ENCODE measurements at places on chromosomes 16 and 17. TPM values are rescaled to one million over a fixed set of nuclear protein-coding genes. Genes with fewer than 3 reads are reported as not detected.

BEAN1 gene
- total RNA-seq, result 0.13 TPM

ABCC12 gene
- not detected for total RNA-seq

CACNA1H gene
- total RNA-seq, result 35.9 TPM

KRT222 gene
- 3.4 TPM for total RNA-seq

RBFOX1 gene
- total RNA-seq, result 0.19 TPM

DNA sequence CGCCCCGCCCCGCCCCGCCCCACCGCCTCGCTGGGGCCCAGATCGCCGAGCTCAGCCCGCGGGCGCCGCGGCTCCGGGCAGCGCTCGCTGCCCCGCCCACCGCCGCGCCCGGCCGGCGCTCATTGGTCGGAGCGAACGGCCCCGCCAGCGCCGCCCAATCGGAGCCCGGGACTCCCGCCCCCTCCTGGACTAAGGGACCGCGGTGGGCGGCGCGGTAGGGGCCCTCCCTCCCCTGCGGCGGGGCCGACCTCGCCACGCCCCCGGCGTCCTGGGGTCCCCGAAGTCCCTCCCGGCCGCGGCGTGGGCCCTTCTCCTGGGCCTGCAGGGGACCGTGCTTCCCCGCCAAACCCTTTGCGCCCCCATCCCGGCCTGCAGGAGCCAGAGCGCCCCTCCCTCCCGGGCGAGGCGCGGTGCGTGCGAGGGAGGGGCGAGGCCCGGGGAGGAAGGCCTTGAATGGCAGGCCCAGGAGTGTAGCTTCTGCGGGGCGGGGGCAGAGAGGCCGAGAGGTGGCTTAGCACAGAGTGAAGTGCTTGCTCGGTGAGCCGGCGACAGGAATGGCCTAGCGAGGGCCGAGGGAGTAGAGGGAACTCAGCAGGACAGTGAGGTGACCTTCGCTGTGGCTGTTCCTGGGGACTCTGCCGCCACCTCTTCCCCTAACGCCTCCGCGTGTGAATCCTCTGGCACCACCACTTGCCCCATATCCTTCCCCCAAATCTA, at the start of gene CAMKK1:
CAMKK1 (minus strand) TSS at position 51 of the 717 bp plus-strand sequence. CDS start 7,366 bp downstream, outside the sequence.
- H3K27ac ChIP-seq, result peak within 1 kb of the TSS; percentile 45
- H3K36me3 ChIP-seq, result no peaks in the 10 kb centered on the region
- peak; percentile 91 for DNase-seq

DNA sequence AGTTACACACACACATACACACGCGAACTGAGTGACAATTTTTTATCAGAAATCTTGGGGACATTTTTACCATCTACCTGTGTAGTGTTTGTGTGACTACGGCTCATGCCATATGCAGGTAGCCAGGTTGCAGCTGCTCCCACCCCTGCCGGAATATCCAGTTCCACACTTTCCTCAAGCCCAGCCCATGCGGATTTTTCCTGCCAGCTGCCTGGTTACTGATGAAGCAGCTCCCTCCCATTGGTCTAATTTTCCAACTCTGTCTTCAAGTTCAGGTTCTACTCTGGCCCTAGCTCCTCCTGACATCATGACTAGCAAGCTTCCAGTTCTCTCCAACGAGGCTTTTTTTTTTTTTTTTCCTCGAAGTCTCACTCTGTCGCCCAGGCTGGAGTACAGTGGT, 4.8 kb downstream of the GSG1L2 start:
- no peak for DNase-seq
- H3K36me3 ChIP-seq, result no peaks in the 10 kb centered on the region
- no peaks in the 10 kb centered on the region for H3K27me3 ChIP-seq
- H3K27ac ChIP-seq, result no peak overlapping the region

- H3K4me3 ChIP-seq, result no peak overlapping the region
- H3K36me3 ChIP-seq, result no peaks in the 10 kb centered on the region
- DNase-seq, result no peak
- H3K4me1 ChIP-seq, result no peaks in the 10 kb centered on the region
Observed at GRCh38 chr16:72224260-72224768, 52.4 kb upstream of the PMFBP1 start.

DNA sequence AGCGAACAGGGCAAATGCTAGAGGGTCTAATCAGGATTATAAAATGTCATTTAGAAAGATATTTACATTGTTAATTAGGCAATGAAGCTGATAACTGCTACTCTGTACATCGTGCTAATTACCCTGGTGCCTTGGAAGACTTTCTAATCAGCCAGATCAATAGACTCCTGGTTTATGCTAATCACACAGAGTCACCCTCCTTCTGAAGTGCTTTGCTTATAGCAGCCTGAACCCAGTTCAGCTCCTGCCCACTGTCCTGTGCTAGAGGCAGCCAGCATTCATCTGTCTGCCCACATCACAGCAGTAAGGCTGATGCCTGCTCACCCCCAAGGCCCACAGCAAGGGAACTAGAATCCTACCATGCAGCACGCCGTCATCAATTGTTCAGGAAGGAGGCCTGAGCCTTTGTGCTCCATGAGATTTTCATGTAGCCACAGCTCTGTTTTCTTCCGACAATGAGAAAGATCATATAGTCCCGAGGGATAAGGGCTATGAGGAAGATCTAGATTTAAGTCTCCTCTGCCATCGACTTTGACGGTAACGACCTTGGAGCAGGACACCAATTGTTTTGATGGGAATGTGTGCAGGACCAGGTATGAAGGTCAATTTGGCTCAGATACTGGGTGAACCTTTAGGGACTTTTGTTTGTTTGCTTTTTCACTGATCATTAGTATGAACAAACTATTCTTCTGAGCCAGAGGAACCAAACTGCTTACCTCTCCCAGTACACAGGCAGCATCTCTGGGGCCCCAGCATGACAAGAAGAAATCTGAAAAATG, 12.5 kb upstream of the LYRM9 start:
- peaks cover 10% of the 10 kb centered on the region for H3K4me1 ChIP-seq
- H3K27ac ChIP-seq, result no peak overlapping the region
- H3K4me3 ChIP-seq, result no peak overlapping the region
- H3K27me3 ChIP-seq, result no peaks in the 10 kb centered on the region

GRCh38 chr17:45269912-45270311, 8.0 kb upstream of the SPATA32 start:
- H3K4me1 ChIP-seq, result no peaks in the 10 kb centered on the region
- DNase-seq, result no peak
- H3K27ac ChIP-seq, result no peak overlapping the region
- H3K27me3 ChIP-seq, result no peaks in the 10 kb centered on the region
- H3K36me3 ChIP-seq, result peaks cover 80% of the 10 kb centered on the region
- no peak overlapping the region for H3K4me3 ChIP-seq

- H3K27me3 ChIP-seq, result no peaks in the 10 kb centered on the region
- no peaks in the 10 kb centered on the region for H3K36me3 ChIP-seq
- no peak overlapping the region for H3K27ac ChIP-seq
- peaks cover 32% of the 10 kb centered on the region for H3K4me1 ChIP-seq
- DNase-seq, result no peak
Observed at GRCh38 chr17:64182325-64183012, 52.5 kb upstream of the ERN1 start.

GRCh38 chr17:903691-904481, 75.7 kb downstream of the NXN start:
- H3K4me1 ChIP-seq, result peaks cover 11% of the 10 kb centered on the region
- H3K4me3 ChIP-seq, result no peak overlapping the region
- no peak for DNase-seq
- H3K27ac ChIP-seq, result no peak overlapping the region
- no peaks in the 10 kb centered on the region for H3K36me3 ChIP-seq

- peaks cover 13% of the 10 kb centered on the region for H3K36me3 ChIP-seq
- H3K27ac ChIP-seq, result no peak overlapping the region
- no peak overlapping the region for H3K4me3 ChIP-seq
Observed at GRCh38 chr17:8368193-8368592, 8.3 kb downstream of the KRABD2 start.

GRCh38 chr16:71311553-71312158, 22.5 kb upstream of the CMTR2 start:
- H3K4me1 ChIP-seq, result no peaks in the 10 kb centered on the region
- DNase-seq, result peak; percentile 6
- H3K27ac ChIP-seq, result no peak overlapping the region
- no peaks in the 10 kb centered on the region for H3K36me3 ChIP-seq
- peaks cover 10% of the 10 kb centered on the region for H3K27me3 ChIP-seq
- H3K4me3 ChIP-seq, result no peak overlapping the region

DNA sequence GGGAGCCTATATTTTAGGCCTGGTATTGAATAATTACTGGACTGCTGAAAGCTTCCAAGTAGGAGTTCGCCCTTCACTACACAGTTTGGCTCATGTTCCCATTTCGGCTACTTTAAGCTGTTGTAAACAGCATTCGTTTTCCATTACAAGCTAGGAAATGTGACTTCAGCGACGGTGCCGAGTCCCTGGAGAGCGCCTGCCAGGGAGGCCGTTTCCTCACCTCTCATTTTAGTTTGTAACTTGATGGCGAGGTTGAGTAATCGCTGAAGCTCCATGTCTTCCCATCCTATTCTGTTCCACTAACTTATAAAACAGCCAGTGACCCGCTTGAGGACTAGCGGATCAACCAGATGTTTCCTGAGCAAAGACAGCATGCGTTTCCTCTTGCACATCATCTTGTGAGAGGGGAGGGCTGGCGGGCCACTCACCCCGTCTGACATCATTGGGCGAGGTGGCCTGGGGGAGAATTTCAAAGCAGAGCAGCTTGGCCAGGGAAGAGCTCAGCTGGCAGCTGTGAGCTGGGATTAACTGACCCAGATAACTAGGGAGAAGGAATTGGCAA, 32.9 kb downstream of the PCTP start:
- H3K4me1 ChIP-seq, result no peaks in the 10 kb centered on the region
- no peak overlapping the region for H3K27ac ChIP-seq
- no peaks in the 10 kb centered on the region for H3K36me3 ChIP-seq
- no peaks in the 10 kb centered on the region for H3K27me3 ChIP-seq
- peak; percentile 18 for DNase-seq

GRCh38 chr16:21722771-21723455, 59.1 kb downstream of the OTOA start:
- H3K4me1 ChIP-seq, result no peaks in the 10 kb centered on the region
- H3K27me3 ChIP-seq, result no peaks in the 10 kb centered on the region
- DNase-seq, result no peak
- no peaks in the 10 kb centered on the region for H3K36me3 ChIP-seq

- peaks cover 12% of the 10 kb centered on the region for H3K4me1 ChIP-seq
- no peaks in the 10 kb centered on the region for H3K27me3 ChIP-seq
- H3K27ac ChIP-seq, result no peak overlapping the region
- no peak for DNase-seq
Observed at GRCh38 chr17:2610195-2611175, 17.0 kb downstream of the PAFAH1B1 start.

DNA sequence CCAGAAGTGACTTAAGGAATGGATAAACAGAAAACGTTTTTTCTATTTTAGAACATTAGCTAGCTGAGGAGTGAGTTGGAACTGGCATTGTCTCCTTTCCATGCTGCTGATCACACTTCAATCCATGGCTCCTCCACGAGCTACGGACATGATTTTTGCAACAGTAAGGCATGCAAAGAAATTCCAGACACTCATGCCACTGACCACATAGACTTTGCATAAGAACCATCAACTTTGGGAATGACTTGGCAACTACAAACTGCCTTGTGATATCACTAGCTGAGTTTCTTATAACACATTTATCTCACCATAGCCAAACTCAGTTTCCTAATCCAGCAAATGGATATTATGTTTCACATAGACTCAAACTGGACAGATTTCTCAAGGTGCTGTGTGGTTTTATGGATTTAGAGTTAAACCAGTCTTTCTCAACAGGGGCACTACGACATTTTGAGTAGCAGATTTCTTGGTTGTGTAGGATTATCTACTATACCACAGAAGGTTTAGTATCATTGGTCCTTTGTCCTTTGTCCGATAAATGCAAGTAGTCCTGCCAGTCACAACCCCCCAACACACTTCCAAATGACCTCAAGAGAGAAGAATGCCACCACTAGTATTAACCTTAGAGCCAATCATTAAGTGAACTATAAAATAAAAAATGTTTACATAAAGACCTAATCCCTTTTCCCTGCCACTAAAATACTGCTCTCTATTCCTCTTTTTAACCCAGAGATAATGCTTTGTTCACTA, 48.3 kb upstream of the C17orf78 start:
- no peak overlapping the region for H3K27ac ChIP-seq
- no peak overlapping the region for H3K4me3 ChIP-seq
- no peaks in the 10 kb centered on the region for H3K36me3 ChIP-seq
- no peaks in the 10 kb centered on the region for H3K4me1 ChIP-seq
- DNase-seq, result no peak
- no peaks in the 10 kb centered on the region for H3K27me3 ChIP-seq

DNA sequence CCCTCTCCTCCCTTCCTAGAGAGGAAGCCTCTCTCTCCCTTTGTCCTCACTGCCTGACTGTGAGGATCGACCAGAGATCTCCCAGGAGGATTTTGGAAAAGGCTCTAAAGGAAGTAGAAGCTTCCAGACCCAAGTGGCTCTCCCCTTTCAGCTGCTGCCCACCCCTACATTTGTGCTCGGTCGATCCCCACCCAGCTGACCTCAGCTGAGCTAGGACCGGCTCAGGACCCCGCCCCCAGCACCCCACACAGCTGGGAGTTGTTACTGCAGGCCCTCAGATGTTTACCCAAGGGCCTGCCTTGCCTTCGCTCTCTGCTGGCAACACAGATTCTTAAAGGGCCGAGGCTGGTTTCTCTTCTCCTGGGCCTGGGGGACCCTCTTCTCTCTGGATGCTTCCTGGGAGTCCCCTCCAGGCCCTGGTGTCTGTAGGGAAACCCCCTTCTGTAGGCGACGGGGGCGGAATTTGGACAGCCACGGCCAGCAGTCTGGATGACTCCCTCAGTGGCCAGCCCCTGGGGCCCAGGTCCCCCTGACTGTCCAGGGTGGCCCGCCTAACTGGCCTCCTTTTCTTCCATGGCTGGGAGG, 26.9 kb upstream of the TIMP2 start:
- no peaks in the 10 kb centered on the region for H3K27me3 ChIP-seq
- peaks cover 9% of the 10 kb centered on the region for H3K4me1 ChIP-seq

DNA sequence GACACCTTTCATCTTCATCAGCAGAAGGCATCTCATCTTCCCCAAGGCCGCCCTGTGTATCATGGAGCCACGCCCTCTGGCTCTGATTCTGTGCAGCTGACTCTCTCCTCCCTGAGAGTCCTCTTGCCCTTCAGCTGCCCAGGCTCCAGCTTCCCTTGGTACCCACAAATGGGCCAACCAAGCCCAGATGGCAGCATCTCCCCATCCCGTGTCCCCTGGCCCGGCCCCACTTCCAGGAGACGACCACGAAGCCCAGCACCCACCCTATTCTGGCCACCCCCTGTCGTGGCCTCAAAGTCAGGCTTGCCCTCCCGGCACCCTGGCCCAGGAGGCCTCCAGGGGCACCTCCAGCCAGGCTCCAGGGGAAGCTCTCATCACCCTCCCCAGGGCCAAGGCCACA, 31.3 kb upstream of the KSR1 start:
- no peaks in the 10 kb centered on the region for H3K4me1 ChIP-seq
- no peak overlapping the region for H3K27ac ChIP-seq
- no peaks in the 10 kb centered on the region for H3K27me3 ChIP-seq
- H3K36me3 ChIP-seq, result no peaks in the 10 kb centered on the region
- DNase-seq, result no peak
- H3K4me3 ChIP-seq, result no peak overlapping the region

DNA sequence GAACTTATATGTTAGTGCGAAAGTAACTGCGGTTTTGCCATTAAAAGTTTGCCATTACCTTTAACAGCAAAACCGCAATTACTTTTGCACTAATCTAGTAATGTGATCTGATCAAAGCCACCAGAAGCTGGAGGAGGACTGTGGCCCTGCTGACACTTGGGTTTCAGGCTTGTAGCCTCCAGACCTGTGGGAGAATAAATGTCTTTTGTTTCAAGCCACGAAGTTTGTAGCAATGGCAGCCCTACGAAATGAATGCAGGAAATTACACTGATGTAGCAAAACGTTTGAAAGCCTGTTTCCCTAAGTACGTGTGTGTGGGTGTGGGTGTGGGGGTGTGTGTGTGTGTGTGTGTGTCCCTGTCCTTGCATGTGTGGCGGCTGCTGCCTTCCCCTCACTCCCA, 66.6 kb downstream of the WSB1 start:
- H3K4me3 ChIP-seq, result no peak overlapping the region
- no peaks in the 10 kb centered on the region for H3K4me1 ChIP-seq
- H3K27ac ChIP-seq, result no peak overlapping the region
- no peaks in the 10 kb centered on the region for H3K27me3 ChIP-seq
- no peak for DNase-seq
- H3K36me3 ChIP-seq, result no peaks in the 10 kb centered on the region

Data from adrenal gland (tissue), 19 donors.